ENCODE measurements at places on chromosomes 16 and 17. TPM values are rescaled to one million over a fixed set of nuclear protein-coding genes. Genes with fewer than 3 reads are reported as not detected.

GRCh38 chr17:32258383-32259140, 7.1 kb upstream of the RHBDL3 start:
- no peak for DNase-seq

DNA sequence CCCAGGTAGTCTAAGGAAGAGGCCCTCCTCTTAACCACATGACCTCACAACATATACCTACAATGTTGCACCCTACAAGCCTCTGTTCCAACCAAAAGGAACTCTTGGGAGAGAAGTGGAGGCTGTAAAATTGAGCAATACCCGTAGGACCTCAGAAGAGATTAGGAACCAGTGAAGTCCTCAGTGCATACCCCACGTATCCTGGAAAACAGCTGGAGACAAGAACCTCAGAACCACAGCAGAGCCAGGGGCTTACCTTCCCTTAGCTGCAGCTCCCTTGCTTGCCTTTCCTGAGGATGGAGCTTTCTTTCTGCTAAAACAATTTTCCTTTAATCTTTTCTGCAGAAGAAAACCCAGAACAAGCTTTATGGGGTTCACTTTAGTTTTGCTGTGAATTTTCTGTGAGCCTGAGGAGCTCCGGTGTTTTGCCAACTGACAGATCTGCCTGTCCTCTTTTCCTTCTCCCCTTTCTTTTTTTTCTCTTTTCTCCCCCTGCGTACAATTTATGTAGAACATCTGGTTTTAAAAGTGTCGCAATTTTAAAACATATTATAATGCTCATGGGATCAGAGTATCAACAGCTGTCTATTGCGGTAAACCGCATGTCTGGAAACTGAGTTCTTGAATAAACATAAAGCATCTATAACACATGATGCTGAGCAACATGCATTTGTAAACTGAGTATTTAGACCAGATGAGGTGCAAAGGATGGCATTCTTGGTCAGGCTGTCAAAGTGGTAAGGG, 226.4 kb upstream of the MAF start:
- no peak for DNase-seq

- no peak for DNase-seq
Measured at GRCh38 chr17:76645481-76645880, 1.9 kb upstream of the ST6GALNAC1 start.

DNA sequence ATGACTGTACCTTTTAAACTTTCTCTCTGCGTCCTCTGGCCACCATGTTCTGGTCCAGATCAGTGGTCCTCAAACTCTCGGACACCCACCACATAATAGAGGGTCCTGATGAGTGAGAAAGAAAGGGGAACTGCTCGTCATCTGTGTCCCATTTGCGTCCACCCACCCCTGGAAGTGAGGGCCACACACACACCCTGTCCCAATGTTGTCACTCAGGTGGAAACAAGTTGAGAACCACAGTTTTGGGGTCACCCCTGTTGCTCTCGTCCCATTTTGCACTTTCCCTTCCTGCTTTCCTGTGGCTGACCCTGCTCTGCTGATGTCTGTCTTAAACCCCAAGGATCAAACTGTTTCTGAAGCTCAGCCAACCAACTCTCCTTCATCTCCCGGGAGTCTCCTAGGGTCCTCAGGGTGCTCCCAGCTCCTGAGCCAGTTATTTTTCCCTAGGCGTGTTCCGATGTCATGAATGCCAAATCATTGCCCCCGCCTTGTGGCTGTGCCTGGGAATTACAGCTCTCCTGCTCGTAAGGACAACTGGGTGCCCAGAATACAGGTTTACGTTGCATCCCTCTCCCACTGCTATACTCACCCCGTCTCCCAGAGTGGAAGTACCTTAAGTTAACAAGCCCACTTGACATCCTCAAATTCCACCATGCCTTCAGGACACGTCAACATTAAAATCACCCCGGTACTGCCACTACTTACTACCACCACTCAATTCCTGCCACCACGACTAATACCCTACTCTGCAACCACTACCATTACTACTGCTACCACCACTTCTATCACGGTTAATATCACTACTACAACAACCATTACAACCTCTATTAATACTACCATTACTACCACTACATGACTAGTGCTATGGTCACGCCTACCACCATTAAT, 26.0 kb upstream of the HNF1B start:
- DNase-seq, result peak; percentile 73

- no peak for DNase-seq
Measured at GRCh38 chr17:4513113-4514032, 14.7 kb downstream of the SPNS2 start.

- DNase-seq, result no peak
Measured at GRCh38 chr17:2542456-2542855, 30.8 kb upstream of the METTL16 start.

DNA sequence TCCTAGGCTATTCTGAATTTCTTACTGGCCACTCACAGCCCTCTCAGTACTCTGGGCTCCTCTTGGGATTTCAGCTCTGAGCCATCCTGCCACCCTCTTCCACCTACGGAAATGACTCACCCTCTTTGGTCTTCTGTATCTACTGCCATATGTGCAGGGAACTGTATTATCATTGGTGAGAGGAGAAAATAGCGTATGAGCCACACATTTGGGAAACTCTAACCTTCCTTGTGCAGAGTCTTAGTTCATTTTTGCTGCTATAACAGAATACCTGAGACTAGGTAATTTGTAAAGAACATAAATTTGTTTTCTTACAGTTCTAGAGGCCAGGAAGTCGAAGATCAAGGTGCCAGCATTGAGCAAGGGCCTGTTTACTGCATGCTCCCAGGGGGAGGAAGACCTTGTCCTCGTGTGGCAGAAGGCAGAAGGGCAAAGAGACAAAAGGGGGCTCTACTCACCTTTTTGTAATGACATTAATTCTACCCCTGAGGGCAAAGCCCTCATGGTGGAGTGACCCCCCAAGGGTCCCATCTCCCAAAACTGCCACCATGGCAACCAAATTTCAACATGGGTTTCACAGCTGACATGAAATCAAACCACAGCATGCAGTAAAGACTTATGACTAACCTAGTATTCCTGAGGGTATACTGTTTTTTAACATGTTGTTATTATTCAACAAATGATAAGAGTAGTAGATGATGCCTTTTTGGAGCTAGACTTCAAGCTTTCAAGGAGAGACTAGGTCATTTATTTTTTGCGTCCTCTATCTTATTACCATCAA, 191.8 kb downstream of the PRKCA start:
- no peak for DNase-seq

GRCh38 chr16:63998-64913, 8.2 kb downstream of the RHBDF1 start:
- DNase-seq, result no peak

DNA sequence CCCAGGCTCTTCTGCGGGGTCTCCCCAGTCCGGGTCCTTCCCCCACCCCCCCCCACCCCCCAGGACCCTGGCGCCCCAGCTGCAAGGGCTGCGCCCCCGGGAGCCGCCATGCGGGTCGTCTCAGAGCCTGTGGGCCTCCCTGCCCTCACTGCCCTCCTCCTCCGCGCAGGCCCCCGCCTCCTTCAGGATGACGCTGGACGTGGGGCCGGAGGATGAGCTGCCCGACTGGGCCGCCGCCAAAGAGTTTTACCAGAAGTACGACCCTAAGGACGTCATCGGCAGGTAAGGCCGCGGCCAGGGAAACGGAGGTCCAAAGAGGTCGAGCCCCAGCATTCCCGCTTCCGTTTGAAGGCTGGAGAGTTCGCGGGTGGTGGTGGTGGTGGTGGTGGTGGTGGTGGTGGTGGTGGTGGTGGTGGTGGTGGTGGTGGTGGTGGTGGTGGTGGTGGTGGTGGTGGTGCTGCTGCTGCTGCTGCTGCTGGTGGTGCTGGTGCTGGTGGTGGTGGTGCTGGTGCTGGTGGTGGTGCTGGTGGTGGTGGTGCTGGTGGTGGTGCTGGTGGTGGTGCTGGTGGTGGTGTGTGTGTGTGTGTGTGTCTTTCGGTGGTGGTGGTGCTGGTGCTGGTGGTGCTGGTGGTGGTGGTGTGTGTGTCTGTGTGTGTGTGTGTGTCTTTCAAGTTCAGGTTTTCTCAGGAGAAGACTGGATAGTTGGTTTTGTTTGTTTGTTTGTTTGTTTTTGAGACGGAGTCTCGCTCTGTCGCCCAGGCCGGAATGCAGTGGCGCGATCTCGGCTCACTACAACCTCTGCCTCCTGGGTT, 615 bp downstream of the PHKG2 start:
- peak; percentile 56 for DNase-seq

DNA sequence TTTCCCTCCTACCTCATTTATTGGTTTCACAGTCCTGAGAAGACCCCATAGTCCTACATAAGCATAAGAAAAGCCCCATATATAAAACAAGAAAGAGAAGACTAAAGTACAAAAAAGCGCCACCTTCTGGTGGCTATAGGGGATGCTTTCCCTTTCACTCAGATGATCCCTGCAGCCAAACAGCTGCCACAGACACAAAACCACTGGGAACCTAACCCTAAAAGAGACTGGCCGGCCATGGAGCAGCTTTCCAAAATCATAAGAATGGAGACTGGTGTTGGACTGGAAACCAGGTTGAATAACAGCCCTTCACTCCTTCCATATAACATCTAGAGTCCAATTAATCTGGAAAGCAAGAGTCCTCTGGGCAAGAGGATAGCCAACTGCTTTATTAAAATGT, 11.4 kb downstream of the DYNC1LI2 start:
- peak; percentile 39 for DNase-seq

GRCh38 chr17:71011391-71011790, 842.1 kb downstream of the KCNJ2 start:
- no peak for DNase-seq

DNA sequence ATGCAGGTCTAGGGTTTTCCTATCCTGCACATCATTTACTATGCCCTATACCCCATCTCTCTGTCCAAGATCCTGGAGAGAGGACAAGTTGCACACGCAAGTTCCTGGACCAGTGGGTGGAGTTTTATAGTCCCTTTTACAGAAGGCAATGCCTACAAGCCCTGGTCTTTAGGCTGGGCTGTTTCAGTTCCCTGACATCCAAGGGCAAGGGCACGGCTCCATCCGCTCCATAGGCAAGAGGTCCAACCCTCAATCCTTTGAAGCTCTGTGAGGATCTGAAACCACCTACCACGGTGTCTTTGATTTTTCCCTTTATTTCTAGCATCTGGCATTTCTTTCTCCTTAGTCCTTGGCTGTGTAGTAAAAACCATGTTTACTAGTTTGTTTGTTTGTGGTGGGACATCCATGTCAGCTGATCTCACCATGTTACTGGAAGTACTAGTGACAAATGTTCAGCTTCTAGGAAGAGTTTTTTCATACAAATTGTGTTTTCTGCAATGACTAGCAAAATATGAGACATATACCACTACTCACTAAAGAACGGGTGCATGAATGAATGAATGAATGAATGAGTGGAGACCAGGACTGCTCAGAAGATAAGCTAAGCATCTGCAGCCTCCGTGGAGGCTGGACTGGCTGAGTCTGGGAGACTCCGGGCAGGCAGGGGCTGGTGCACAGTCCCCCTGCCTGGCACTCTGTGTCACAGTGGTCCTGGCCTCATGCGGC, 359.4 kb downstream of the SLC39A11 start:
- no peak for DNase-seq

GRCh38 chr16:85437166-85438052, 175.7 kb upstream of the GSE1 start:
- no peak for DNase-seq

GRCh38 chr16:80323808-80324195, 217.0 kb upstream of the DYNLRB2 start:
- DNase-seq, result no peak

DNA sequence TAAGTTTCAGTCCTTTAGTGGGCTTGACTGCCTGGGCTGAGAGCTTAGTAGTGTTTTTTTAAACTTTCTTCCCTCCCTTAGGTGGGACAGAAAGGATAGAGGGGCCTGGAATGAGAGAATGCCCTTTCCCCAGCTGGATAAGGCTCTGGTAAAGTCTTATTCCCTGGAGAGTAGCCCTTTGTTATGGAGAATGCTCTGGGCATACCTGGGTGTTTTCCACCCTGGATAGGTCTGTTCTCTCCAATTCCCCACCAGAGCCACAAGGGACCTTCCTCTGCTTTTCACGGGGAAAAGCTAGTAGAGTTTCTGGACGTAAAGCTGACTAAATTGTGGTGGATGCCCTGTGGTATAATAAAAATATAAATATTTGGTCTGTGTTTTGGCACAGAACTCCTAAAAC, 164.1 kb downstream of the HS3ST4 start:
- DNase-seq, result no peak

DNA sequence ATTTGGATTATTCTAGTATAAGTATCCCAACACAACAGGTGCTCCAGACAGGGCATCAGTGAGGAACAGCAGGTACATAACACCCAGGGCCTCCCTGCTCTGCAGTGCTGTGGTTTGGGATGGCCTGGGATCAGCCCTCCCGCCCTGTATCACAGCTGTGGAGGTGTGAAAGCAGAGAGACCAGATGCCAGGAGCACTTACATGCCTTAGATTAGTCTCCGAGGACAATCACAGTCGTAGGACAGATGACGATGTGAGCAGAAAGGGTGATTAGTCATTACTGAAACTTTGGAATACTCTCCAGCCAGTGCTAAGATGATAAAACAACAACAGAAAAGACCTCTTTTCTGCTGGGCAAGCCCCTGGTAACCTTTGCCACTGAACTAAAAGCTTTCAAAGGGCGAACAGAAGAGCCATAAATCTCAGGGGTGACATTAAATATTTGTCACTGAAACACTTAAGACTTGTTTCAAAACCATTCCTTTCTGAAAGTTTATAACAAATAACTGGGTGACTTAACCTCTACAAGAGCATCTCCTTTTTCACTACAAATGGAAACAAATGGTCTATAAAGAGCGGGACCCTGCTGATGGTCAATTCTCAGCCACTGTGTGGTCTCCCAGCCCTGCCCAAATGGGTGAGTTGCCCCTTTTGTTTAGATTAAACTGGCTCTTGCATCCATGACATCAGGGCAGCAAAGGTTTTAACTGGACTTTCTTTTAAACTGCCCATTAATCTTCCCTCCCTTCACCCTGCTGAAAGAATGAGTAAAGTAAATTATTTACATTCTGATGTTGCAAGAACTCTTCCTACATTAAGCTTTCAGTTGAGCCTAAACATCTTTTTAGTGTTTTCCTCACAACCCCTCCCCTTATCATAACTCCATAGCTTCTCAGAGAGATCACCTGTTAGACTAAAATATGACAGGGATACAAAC, 183.1 kb upstream of the COX10 start:
- DNase-seq, result no peak

DNA sequence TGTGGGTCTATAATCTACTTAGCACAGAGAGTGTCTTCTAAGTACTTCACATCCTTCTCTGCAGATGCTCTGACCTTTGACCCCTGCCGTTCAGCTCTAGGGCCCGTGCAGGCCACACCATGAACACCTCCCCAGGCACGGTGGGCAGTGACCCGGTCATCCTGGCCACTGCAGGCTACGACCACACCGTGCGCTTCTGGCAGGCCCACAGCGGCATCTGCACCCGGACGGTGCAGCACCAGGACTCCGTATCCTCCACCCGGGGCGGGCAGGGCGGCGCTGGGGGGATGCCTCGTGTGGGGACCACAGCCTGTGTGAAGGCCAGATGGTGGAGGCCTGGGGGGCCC, 686 bp downstream of the MLST8 start:
- DNase-seq, result no peak

The FAM20A gene
- total RNA-seq, result 0.44 TPM

The CSH1 gene
- not detected for total RNA-seq

The INCA1 gene
- total RNA-seq, result 2.2 TPM

The CCDC200 gene
- total RNA-seq, result not detected

The CD300E gene
- not detected for total RNA-seq

The ALOX12 gene
- total RNA-seq, result not detected
